ENCODE measurements at places on chromosomes 7 and 10. TPM values are rescaled to one million over a fixed set of nuclear protein-coding genes. Genes with fewer than 3 reads are reported as not detected.

Gene TBX20
- not detected for total RNA-seq

Gene MRC1
- total RNA-seq = 370 TPM

DNA sequence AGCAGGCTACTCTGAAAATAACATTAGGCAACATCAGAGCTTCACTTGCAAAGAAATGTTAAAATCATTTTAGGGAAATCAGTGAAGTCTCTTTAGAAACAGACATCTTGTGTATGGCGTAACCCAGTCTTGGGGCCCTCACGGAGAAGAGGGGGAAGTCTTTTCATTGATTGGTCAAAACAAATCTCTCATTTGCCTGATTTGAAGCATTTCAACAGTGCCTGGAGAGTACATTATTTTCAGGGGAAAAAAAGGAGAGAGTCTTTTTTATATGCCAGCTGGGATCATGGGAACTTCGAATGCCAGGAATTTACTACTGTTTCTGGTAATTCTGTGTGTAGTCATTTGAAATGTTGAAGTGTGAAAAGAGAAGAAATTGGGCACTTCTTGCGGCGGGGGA, 471.4 kb downstream of the PLXDC2 start:
- DNase-seq = no peak

DNA sequence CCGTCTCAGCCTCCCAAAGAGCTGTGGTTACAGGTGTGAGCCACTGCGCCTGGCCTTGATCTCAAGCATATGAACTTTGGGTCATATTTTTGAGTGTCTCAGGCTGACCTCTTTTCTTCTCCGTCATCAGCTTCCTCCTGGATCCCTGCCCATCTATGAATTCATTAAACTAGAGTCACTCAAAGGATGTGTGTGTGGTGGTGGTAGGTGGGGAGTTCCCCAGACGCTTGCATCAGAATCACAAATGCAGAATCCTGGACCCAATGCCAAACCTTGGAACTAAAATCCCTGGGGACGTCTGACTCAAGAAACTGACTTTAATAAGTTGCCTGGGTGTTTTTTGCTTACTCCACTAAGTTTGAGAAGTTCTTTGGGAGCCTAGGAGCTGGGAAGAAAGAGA, 6.7 kb upstream of the CREB5 start:
- DNase-seq = no peak

GRCh38 chr10:110792476-110793125, 79.1 kb upstream of the PDCD4 start:
- no peak for DNase-seq

GRCh38 chr10:1611936-1612550, 125.3 kb downstream of the ADARB2 start:
- DNase-seq = no peak

DNA sequence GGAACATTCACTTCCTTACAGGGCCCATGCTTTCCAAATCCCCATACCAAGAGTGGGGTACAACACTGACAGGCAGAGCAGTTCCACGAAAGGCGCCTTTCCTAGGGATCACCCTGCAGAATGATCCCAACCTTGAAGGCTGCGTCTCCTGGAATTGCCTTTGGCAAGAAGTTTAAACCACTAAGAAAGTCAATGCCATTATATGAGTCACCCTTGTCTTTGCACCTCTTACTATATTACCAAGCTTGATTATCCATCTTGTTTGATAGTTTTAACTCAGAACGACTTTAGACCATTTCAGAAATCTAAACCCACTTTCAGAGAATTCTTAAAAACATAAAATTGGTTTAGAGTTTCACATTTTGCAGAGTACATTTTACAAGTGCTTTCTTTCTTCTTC, 282.1 kb downstream of the ARHGAP12 start:
- DNase-seq = no peak

All from upper lobe of right lung (tissue), 1 donor.